Retina (tissue), 1 donor: ENCODE measurements at places on chromosomes 13 and 19.

DNA sequence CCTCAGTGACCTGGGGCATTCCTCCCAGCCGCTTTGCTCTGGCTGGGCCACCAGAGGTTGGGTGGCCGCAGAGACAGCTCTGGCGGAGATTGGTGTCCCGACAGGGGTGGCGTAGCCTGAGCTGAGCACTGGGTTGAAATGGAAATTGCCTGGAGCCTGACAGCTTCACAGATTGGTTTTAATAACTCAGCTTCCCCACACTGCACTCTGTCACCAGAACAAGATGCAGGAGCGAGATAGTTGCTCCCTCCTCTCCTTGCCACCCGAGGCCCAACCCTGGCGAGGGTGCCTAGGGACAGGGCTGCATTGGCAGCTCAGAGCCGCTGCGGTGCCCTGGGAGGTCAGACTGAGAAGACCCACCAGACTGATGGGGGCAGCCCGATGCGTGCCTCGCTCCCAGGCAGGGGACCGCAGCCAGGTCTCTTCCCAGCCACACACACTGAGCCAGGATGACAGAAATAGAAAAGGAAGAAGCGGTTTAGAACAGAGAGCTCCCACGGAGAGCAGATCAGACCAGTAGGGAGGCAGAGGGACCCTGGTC, 84.1 kb downstream of the KDM4B start:
- no peak for DNase-seq

- no peak for DNase-seq
Measured at GRCh38 chr13:43357564-43357963, 334.2 kb downstream of the DNAJC15 start.

- DNase-seq: no peak
Measured at GRCh38 chr13:110638257-110638656, 22.9 kb downstream of the NAXD start.

GRCh38 chr19:50551715-50552187, 16.5 kb downstream of the LRRC4B start:
- DNase-seq: peak; percentile 84

GRCh38 chr13:72808917-72809500, 27.1 kb downstream of the PIBF1 start:
- DNase-seq: peak; percentile 26

DNA sequence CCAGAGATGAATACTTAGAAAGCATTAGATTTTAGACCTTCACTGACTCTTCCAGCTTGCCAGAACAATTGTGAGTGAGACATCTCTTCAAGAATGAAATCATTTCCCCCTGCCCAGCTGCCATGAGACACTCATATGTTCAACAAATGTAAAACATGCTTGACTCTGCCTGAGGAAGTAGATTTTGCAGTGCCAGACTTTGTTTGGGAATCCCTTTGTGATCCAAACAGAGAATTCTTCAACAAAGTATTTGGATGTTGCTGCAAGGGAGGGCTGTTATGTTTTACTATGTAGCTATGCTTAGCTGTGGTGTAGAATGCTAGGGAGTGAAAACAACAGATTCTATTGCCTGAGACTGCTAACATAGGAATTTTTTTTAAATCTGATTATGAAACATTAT, 416.4 kb downstream of the DCT start:
- DNase-seq: no peak

DNA sequence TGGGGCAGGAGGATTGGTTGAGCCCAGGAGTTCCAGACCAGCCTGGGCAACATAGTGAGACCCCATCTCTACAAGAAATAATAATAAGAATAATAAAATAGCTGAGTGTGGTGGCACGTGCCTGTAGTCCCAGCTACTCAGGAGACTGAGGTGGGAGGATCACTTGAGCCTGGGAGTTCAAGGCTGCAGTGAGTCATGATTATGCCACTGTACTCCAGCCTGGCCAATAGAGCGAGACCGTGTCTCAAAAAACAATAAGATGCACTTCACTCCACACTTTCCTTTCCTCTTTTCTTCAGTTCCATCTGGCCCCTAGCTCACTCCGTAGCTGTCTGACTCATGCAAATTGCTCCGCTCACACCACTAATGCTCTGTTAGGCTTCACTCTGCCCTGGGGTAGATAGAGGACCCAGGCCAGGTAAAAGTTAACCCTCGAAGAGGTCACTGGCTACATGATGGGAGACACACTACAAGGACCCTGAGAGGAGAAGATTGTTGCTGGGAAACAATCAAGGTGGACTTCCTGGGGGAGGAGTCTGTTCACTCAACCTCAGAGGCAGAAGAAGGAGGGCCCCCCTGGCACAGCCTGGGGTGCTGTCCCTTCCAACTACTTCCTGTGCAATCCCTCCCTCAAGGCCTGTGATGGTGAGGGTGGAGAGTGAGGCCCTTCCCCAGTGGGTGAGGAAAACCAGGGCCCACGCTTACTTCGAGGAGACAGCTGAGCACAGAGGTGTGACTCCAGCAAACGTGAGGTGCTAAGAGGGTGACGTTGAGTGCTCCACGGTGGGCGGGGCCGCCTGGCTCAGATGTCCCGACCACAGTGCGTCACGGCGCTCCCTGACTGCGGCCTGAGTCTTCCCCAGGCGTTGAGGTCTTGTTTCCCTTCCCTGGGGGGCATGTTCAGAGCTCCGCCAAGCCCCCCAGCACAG, 8.8 kb upstream of the TNFSF9 start:
- no peak for DNase-seq

DNA sequence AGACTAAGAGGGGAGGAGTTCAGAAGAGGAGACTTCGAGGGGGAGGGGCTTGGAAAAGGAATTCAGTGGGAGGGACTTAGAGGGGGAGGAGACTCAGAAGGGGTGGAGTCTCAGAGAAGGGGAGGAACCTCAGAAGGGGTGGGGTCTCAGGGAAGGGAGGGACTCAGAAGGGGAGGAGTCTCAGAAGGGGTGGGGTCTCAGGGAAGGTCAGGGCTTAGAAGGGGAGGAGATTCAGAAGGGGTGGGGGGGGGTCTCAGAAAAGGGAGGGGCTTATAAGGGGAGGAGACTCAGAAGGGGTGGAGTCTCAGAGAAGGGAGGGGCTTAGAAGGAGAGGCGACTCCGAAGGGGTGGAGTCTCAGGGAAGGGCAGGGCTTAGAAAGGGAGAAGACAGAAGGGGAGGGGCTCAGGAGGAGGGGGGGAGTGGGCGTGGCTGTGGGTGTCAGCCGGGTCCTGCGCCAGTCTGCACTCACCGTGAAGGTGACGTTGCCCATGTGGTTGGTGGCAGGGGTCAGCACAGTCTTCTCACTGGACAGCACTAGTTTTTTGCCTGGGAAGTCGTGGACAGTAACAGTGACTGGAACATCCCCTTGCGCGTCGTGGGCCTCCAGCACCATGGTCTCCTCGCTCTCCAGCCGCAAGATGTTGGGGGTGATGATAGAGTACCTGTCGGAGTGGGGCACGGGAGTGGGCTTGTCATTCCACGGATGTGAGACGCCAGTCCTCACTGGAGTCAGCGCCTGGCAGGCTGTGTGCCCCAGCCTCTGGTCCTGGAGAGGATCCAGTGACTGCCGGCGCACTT, 1.5 kb downstream of the C3 start:
- no peak for DNase-seq

- DNase-seq: peak; percentile 73
Measured at GRCh38 chr19:40217934-40218890, at the start of gene TTC9B. Gene TTC9B (minus strand): TSS chr19:40218384. CDS start chr19:40218381, 3 bp downstream.

DNA sequence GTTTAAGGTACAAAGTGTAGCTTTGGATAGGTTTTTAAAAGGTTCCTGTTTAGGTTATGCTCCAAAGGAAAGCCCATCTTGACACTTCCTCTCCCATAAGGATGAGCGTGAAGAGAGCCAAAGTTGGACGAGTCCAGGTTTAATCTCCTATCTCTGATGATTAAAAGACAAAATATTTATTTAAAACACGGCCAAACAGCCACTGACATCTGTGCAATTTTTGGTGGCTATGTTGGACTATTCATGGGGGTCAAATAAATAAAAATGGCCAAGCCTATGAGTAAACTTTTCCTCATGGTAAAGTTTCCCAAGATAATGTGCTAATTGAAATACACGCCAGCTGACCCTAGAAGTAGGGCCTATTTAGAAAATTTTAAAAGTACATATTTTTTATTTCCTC, 69.0 kb upstream of the DOCK9 start:
- DNase-seq: no peak

DNA sequence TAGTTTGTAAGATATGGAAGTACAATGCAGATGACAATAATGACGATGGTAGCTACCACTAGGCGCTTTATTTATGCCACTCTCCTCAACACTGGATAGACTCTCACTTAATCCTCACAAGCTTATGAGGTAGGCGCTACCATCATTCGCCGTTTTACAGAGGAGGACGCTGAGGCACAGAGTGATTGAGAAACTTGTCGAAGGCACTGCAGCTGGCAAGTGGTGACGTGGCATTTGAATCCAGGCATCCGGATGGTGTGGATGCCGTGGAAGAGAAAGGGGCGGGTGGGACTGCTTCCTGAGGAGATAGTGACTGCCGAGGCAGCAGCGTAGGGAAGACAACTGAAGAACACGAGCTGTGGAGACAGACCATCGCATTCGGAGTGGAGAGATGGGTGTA, 1.3 kb upstream of the RPS9 start:
- DNase-seq: no peak

DNA sequence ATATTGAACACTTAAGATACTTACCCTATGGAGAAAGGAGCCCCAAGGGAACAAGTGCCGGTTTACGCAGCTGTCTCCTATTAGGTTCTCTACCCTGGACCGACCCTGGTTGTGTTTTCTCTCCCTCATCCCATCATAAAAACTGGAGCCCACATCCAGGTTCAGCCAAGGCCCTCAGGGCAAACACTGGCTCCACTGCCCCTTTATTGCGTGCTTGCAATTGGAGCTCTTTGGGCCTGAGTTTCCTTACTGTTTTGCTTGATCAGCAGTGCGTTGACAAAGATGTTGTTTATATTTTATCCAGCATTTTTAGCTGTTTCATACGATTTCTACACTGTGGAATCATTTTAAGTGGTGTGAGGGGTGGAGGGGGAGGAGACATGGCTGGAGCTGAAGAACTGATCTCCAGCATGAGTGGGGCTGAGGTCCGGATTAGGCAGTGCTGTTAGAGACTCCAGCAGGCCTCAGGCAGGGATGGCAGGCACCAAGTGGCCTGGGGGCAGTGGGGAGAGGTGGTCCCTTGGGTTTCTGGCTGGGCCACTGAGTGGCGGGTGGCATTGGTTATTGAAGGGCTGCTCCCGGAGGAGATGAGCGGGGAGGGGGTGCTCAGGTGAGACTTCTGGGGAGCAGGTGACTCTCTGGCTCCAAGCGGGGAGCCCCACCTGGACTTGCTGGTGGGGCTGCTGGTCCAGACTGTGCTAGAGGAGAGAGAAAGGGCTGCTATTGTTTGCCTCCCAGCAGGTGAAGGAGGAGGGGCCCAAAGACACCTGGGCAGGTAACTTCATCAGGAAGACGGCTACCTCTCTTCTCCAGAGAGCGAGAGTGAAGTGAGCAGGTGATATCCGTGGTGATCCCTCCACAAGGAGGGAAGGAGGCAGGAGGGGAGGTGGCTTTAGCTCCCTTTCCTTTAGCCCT, 62.4 kb upstream of the RNF113B start:
- DNase-seq: no peak

- no peak for DNase-seq
Measured at GRCh38 chr13:109548374-109548773, 238.0 kb downstream of the IRS2 start.

DNA sequence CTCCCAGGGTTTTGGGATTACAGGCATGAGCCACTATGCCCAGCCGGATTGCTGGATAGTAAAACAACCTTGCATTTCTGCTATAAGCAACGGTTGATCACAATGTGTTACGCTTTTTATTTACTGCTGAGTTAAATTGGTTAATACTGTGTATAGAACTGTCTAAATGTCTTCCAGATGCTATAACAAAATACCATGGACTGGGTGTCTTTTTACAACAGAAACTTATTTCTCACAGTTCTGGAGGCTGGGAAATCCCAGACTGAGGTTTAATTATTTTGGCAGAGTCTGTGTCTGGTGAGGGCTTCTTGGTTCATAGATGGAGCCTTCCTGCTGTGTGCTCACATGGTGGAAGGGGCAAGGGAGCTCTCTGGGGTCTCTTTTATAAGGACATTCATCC, 65.5 kb downstream of the ING1 start:
- no peak for DNase-seq

- no peak for DNase-seq
Measured at GRCh38 chr19:21908066-21908465, 72.1 kb upstream of the ZNF43 start.
